ENCODE measurements at places on chromosomes 3 and 15.

DNA sequence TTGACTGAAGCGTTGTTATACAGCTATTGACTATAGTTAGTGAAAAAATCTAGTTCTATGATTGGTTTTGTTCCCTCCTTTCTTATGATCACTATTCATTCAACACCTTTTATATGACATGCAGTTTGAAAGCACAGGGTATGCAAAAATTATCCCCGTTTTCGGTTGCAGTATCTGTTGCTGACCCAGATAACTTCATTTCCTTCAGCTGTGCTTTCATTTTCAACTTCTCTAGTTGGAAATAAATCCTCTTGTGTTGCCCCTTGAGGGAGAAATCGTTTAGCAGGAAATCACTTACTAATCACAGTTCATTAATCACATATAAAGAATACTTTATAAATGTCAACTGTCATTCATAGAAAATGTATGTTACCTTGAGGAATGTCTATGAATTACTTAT lies 55.1 kb downstream of the MBNL1 start:
- no peak for DNase-seq

GRCh38 chr15:31274496-31275330 lies 51.9 kb upstream of the KLF13 start:
- DNase-seq = no peak

- no peak for DNase-seq
Observed at GRCh38 chr3:187263270-187263669, 28.3 kb downstream of the MASP1 start.

DNA sequence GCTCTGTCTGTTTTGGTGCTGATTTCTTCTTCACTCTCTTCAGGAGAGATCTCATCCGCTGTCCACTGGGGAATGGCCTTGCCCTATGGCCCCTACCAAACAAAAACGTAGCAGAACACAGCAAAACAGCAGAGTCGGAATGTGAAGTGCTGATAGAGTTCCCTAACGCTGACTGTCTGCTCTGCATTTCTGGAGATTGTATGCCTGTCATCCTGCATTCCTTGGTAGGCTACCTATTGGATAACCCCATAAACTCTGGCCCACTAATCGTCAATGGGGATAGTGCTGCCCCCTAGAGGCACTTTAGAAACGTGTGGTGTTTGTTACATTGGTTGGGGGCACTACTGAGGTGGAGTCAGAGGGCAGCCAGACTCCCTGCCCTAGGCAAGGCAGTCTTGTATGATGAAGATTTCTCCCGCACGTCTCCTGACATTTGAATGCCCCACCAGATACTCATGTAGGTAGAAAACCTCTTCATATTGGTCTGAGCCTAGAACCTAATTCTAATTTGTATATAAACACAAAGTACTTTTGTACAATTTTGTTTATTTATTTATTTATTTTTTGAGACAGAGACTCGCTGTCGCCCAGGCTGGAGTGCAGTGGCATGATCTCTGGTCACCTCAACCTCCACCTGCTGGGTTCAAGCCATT lies 15.6 kb upstream of the MAGEF1 start:
- DNase-seq = peak; percentile 32

DNA sequence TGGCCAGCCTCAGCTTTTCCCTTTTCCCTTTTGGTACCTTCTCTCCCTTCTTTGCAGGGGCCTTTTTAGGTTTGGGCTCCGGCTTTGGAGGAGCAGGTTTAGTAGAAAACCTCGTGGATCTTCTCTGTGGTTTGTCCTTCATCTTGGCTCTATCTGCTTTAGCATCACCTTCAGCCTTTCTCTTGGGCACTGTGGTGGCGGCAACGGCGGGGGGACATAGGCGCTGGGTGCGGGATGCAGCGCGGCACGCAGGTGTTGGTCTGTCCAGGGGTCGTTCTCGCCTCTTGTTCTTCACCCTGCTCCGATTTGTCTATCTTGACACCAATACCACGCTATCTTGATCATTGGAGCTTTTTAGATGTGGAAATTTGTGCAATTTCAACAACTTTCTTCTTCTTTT lies 64.5 kb upstream of the SMAD3 start:
- DNase-seq = no peak

DNA sequence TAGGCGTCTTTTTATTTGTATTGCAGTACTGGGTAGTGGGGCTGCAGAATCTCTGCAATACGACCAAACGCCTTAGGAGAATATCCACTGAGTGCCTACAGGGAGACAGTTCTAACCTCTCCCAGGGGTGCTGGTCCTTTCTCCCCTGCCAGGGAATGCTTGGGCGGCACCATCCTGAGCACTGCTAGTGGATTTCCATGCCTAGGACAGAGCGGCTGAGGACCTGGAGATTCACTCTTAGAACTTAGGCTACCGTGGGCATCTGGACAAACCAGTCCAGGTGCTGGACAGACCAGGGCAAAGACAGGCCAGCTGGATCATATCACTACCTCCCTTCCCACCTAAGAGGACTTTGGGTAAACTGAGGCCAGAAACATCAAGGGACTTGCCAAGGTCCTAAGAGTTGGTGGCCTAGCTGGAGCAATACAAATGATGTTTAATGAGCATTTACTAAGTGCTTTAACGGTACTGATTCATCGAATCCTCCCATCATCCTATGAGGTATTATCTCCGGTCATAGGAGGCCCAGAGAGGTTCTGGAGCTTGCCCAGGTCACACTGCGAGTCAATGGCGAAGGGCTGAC lies 902 bp downstream of the TMEM44 start:
- no peak for DNase-seq

GRCh38 chr15:98700519-98700918 lies 52.2 kb downstream of the IGF1R start:
- no peak for DNase-seq

DNA sequence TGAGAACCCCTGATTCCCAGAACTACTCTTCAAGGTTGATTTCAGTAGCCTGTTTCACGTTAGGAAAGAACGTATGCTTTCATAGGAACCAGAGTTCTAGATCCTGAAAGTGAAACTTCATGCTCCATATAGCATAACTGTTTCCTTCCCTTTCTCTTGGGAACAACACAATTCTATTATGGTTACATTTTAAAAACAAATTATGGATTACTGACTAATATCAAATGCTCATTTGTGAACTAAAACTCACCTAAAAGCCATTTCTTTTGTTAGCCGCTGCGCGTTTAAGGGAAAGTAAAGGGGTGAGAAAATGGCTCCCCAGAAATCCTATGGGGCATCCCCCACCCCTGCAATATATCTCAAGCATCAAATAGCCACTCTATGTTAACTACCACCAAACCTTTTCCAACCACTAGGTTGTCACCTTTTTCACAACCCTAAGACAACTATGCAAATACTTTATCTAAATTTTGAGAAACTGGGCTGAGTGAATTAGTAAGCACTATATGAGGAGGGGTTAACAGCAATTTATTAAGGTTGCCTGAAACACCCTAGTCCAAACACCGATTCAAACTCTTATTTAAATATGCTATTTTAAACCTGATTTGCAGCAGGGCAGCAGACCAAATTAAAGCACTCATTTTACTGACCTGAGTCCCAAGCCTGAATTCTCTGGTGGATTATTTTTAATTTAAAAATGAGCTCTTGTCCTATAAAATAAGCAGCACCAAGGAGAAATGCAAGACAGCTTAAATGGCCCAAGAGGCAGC lies 2.4 kb downstream of the SIAH2 start:
- DNase-seq = no peak

DNA sequence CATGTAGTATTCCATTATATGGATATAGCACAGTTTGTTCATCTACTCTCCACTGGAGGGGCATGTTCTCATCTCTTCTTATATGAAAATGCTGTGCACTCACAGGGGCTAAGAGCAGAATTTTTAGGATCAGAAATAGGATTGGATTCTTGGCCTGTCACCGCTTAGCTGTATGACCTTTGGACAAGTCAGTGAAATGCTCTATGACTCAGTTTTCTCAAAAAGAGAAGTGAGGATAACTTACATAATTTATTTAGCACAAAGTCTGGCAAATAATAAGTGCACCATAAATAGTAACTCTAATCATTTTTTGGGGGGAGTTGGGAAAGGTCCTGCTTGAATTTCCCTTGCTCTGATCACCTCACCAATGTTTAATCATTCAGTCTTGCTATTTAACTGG lies 103.7 kb upstream of the LRIG1 start:
- no peak for DNase-seq

GRCh38 chr3:191743283-191743682 lies 282.3 kb downstream of the PYDC2 start:
- no peak for DNase-seq

GRCh38 chr3:50542177-50543034 lies 25.1 kb downstream of the C3orf18 start:
- peak; percentile 44 for DNase-seq

GRCh38 chr3:49121132-49121736 lies 611 bp upstream of the USP19 start:
- DNase-seq = no peak

DNA sequence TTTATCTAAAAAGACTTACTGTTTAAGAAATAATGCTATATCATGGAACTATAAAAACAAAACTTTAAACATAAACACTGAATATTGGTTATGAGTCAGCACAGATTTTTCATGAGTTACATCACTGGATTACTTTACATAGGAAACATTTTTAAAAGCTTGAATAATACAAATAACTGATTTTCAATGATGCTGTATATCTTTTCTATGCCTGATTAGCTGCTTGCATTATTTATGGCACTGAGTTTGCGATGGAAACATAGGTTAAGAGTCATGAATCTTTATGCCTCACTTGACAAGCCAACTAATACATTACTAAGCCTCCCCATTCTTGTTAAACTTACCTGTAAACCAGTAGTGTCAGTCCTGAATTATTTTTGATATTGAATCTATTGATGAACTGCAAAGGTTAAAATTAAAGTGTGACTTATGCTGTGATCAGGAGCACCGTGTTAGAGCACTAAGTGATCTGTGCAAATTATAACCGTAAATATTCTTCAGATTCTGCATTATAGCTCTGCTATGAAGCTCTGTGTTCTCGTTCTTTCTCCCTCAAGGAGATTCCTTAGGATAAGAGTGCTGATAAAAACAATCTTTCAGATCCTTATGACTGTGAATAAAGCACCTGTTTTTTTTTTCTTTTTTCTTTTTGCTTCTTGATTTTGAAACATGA lies 437.3 kb upstream of the BCHE start:
- no peak for DNase-seq

DNA sequence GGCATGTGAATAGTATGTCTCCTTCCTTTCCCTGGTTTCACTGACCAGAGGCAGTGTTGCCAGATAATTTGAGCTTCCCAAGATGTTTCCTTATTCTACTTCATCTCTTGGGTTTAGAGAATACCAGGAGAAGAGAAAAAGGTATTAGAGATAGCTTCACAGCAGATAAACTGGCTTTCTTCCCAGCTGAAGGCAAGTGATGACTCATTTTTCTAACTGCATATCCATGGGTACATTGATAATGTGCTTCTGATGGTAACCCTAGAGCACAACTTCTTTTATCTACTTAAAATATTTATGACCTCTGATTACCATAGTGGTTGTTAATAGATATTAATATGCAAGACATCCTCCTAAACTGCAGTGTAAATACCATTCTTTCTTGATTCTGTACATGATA lies 34.6 kb upstream of the CMTM8 start:
- no peak for DNase-seq

DNA sequence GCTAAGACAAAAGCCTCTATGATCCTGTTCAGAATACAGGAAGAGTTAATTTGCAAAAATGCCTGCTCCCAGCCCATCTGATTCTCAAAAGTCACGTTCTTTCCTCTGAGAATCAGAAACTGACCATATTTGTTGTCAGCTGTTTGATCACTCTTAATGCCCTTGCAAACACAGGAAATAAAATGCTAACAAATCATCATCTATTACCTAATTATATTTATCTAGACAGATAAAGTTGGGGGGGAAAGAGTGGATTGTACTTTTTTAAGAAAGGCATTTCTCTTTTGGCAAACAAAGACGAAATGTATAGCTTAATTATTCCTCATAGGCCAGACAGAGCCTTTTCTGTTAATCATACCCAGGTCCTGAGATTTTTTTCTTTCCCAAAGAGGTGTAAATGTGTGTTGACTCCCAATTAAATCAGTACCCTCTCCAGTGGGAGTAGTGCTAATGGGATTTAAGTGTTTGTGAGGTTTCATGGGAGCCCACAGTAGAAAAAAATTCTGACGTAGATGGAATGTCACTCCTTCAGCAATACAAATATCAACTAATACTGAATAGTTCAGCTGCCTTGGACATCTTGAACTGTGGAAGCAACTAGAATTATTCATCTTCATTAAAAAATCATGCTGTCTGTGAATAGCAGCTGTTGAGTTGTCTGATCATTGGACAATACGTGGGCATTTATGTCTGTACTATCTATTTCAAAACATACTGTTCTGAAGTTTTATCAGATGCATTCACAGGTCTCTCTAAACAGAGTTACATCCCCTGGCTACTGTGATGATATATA lies 22.5 kb upstream of the BNIP2 start:
- DNase-seq = no peak

- no peak for DNase-seq
Observed at GRCh38 chr3:147890114-147890513, 480.9 kb downstream of the ZIC1 start.

DNA sequence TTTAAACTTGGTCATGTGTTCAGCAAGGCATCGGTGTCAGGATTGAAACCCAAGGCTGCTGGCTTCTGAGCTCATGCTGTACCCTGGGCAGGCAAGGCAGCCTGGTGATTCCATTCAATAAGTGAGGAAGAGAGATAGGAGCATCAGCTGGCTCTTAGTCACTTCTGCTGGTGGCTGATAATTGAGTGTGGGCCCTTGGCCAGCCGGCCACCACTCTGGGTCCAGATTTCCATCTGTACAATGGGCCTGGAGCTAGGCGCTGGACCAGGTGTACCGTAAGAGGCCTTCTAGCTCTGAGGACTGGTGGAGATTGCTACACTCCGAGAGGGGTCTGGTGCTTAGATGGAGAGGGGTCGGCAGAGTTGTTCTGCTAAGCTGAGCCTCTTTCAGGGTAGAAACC lies 4.3 kb downstream of the CD276 start:
- no peak for DNase-seq

GRCh38 chr15:90101130-90101968 lies 919 bp downstream of the IDH2 start:
- DNase-seq = peak; percentile 29

DNA sequence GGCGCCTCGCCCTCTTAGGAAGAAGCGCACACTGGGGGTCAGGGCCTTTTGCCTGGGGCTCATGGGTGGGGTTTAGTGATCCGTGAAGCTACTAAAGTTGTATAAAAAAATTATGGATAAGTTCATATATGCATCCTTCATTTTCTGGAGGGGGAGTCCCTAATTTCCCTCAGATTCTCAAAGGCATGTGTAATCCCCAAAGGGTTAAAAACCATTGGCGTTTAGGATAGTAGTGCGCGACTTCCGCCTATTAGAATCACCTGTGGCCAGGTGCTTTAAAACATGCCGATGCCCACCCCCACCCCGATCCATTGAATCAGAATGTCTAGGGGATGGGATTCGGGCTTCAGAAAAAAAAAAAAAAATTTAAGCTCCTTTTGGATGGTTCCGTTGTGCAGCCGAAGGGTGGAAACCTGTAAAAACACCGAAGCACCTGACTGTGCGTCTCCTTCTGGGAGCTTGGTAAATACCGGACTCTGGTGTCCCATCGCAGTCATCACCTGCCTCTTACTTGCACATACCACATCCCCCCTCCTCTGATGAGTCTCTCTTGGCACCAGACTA lies 570 bp downstream of the APH1B start:
- no peak for DNase-seq

- no peak for DNase-seq
Observed at GRCh38 chr15:25701721-25702465, 161.2 kb downstream of the ATP10A start.

All from naive thymus-derived CD4-positive, alpha-beta T cell (primary cell).